Left lung (tissue), 14 donors: ENCODE measurements at places on chromosomes 7 and 10. TPM values are rescaled to one million over a fixed set of nuclear protein-coding genes. Genes with fewer than 3 reads are reported as not detected.

DNA sequence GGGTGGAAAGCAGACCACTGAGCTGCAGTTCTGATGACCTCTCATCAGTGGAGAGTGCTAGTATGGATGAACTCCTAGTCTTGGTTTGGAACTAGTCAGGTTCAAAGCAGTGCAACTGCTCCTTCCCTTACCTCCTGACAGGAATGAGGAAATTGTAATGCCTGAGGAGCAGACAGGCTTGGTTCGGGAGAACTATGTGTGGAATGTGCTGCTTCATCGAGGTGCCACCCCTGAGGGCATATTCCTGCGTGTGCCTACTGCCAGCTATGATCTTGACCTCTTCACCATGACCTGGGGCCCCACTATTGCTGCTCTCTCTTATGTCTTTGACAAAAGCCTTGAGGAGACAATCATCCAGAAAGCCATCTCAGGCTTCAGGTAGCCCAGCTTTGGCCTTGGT, 27.4 kb upstream of the NFKB2 start:
- no peaks in the 10 kb centered on the region for H3K27me3 ChIP-seq
- no peak for DNase-seq
- peaks cover 100% of the 10 kb centered on the region for H3K36me3 ChIP-seq
- no peaks in the 10 kb centered on the region for H3K4me1 ChIP-seq
- no peak overlapping the region for H3K27ac ChIP-seq

- H3K27me3 ChIP-seq = no peaks in the 10 kb centered on the region
- no peaks in the 10 kb centered on the region for H3K36me3 ChIP-seq
- no peak overlapping the region for H3K27ac ChIP-seq
- DNase-seq = no peak
- no peak overlapping the region for H3K4me3 ChIP-seq
Observed at GRCh38 chr10:114332301-114333192, 71.8 kb downstream of the AFAP1L2 start.

DNA sequence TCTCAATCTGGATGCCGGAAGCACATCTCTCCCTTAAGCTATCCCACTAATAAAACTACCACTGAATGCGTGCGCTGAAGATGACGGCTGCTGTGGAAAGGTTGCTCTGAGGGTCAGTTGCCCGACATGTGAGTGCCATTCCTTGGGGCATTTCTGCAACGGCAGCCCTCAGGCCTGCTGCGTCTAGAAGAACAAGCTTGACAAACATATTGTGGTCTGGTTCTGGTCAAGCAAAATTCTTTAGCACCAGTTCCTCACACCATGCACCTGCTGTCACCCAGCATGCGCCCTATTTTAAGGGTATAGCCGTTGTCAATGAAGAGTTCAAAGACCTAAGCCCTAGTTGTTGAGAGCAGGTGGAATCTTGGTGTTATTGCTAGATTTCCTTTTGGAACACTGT, 184.2 kb downstream of the SRPK2 start:
- no peak for DNase-seq
- H3K27ac ChIP-seq = no peak overlapping the region
- no peak overlapping the region for H3K4me3 ChIP-seq
- H3K36me3 ChIP-seq = no peaks in the 10 kb centered on the region
- H3K4me1 ChIP-seq = no peaks in the 10 kb centered on the region

- H3K4me3 ChIP-seq = no peak overlapping the region
- peaks cover under 1% of the 10 kb centered on the region for H3K4me1 ChIP-seq
- no peak for DNase-seq
- H3K27ac ChIP-seq = no peak overlapping the region
Observed at GRCh38 chr7:24877790-24878311, 102.1 kb downstream of the OSBPL3 start.

- no peak for DNase-seq
- no peaks in the 10 kb centered on the region for H3K36me3 ChIP-seq
- H3K4me1 ChIP-seq = no peaks in the 10 kb centered on the region
- no peaks in the 10 kb centered on the region for H3K27me3 ChIP-seq
- no peak overlapping the region for H3K27ac ChIP-seq
- no peak overlapping the region for H3K4me3 ChIP-seq
Observed at GRCh38 chr7:40200791-40201190, 66.0 kb downstream of the SUGCT start.

GRCh38 chr7:5694221-5694754, 87.2 kb downstream of the RNF216 start:
- no peaks in the 10 kb centered on the region for H3K27me3 ChIP-seq
- H3K4me3 ChIP-seq = peak overlapping the region; percentile 19
- DNase-seq = no peak
- H3K36me3 ChIP-seq = no peaks in the 10 kb centered on the region

GRCh38 chr7:118731854-118732253, 507.4 kb downstream of the ANKRD7 start:
- no peaks in the 10 kb centered on the region for H3K27me3 ChIP-seq
- no peak overlapping the region for H3K27ac ChIP-seq
- no peaks in the 10 kb centered on the region for H3K36me3 ChIP-seq
- no peaks in the 10 kb centered on the region for H3K4me1 ChIP-seq
- DNase-seq = no peak

DNA sequence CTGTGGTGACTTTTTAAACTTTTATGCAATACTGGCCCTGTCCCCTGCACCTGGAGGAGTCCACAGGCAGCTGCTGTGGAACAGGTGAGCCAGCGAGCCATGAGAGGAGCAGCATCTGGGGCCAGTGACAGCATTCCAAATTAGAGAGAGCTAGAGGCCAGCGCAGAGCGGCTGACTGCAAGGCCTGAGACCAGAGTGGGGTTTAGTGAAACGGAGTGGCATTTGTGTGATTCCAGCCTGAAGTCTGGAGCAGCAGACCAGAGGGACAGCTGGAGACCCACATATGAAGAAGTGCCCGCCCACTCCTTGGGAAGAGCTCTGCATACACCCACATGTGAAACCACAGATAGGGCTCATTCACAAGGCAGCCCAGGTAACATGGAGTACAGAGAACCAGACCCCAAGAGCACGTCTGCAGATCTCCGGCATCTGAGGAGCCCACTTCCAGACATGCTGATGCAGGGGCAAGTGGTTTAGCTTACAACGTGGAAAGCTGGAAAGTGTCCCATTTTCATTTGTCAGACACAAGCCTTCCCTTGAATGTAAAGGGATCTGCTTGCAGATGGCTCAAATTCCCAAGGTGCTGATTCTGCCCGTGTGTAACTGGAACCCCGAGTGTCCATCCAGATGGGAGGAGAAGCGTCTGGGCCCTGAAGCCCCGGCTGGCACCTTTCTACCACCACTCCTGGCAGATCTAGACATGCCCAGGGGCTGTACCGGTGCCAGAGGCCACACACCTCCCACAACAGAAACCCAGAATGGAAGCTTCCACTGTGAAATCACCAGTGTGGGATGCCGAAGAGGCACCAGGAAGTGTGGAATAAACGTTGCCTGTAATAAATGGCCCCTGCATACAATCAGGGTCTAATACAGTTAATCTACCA, 256.0 kb upstream of the TCERG1L start:
- H3K27ac ChIP-seq = no peak overlapping the region
- DNase-seq = no peak
- H3K27me3 ChIP-seq = peaks cover 4% of the 10 kb centered on the region
- H3K4me1 ChIP-seq = no peaks in the 10 kb centered on the region
- H3K4me3 ChIP-seq = no peak overlapping the region
- H3K36me3 ChIP-seq = no peaks in the 10 kb centered on the region

DNA sequence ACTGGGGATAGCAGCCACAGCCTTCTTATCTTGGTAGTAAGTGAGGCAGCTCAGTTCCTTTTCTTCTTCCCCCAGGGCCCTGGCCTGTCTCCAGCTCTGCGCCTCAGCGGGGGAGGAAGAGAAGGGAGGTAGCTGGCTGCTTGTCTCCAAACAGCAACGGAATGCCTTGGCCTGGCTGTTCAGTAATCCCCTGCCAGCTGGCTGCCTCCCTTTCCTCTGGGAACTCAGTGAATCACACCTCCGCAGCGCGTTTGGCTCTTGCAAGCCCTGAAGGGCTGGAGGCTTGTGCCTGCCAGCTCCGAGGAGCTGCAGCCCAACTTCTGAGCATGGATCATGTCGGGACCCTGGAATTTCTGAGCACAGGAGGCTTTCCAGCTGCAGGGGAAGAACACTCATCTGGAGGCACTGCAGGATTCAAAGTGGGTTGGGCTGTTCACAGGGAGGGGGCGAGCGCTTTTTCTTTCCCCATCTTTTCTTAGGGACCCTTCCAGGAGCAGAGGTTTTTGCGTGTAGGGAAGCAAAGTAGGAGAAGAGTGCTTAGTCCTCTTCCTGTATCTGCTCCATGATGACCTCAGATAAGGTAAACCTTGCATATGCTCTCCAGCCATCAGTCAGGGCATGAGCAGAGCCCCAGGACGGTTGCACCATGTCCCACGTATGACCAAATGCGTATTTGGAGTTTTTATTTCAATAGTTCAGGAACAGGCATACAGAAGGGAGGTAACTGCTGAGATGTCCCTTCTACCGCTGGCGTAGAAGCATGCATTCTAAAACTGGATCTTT, 253.2 kb upstream of the INHBA start:
- no peak overlapping the region for H3K4me3 ChIP-seq
- no peaks in the 10 kb centered on the region for H3K27me3 ChIP-seq
- H3K4me1 ChIP-seq = peaks cover 17% of the 10 kb centered on the region
- H3K27ac ChIP-seq = no peak overlapping the region

GRCh38 chr10:62796896-62797295, 7.6 kb upstream of the ADO start:
- no peaks in the 10 kb centered on the region for H3K27me3 ChIP-seq
- no peak overlapping the region for H3K27ac ChIP-seq
- H3K4me3 ChIP-seq = no peak overlapping the region

DNA sequence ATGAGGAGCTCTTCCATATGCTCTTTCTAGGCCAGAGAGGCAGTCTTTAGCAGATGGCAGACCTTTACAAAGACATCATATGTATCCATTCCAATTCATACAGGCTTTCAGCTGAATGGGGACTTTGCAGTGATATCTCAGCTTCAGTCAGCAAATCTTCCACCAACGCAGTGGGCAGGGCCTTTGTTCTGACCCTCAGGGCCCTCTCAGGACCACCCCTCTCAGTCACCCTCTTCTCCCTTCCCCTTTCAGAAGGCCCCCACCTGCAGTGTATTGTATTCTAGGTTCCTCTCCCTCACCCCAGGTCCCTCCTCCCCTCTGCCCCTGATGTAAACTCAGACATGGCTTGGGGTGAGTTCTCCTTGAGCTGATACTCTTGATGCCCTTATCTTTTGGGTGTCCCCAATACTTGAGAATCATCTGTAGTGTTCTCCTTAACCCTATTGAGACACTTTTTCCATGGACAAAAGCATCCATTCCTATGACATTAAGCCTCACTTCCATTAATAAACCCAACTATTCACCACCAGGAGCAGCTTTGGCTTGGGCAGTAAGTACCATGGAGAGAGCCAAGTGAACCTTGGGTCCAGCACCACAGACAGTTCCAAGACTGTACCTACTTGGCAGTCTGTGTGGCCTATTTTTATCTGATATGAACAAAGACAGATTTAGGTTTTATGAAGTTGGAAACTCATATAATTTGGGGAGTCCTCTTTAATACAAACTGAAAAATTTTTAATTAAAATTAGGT, 62.7 kb downstream of the ADCYAP1R1 start:
- H3K27ac ChIP-seq = no peak overlapping the region
- H3K4me3 ChIP-seq = no peak overlapping the region
- no peaks in the 10 kb centered on the region for H3K4me1 ChIP-seq
- H3K27me3 ChIP-seq = peaks cover 3% of the 10 kb centered on the region
- no peaks in the 10 kb centered on the region for H3K36me3 ChIP-seq

GRCh38 chr10:92844746-92845145, 3.6 kb upstream of the EXOC6 start:
- no peaks in the 10 kb centered on the region for H3K4me1 ChIP-seq
- DNase-seq = no peak
- no peaks in the 10 kb centered on the region for H3K36me3 ChIP-seq
- H3K4me3 ChIP-seq = no peak overlapping the region
- peak overlapping the region; percentile 91 for H3K27ac ChIP-seq

- H3K36me3 ChIP-seq = no peaks in the 10 kb centered on the region
- H3K27ac ChIP-seq = no peak overlapping the region
- no peaks in the 10 kb centered on the region for H3K27me3 ChIP-seq
- H3K4me1 ChIP-seq = no peaks in the 10 kb centered on the region
Observed at GRCh38 chr10:62390497-62391176, 16.5 kb downstream of the ZNF365 start.

DNA sequence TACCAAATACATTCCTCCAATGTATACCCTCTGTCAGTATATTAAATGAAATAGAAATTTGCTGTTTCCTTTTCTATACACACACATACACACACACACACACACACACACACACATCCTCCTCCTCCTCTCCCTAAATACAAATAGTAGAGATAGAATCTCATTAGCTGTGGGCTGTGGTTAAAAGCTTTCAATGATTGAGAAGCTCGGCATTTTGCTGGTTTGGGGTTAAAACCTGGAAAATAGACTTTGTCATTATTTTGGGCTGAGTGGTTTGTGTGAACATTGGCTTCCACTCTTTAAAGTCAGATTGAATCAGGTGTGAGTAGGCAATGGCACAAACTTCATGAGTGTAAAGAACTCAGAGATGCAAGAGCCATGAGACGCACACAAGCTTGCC, 596.0 kb downstream of the XPNPEP1 start:
- no peaks in the 10 kb centered on the region for H3K36me3 ChIP-seq
- H3K4me1 ChIP-seq = no peaks in the 10 kb centered on the region
- H3K27ac ChIP-seq = no peak overlapping the region
- DNase-seq = no peak
- no peak overlapping the region for H3K4me3 ChIP-seq
- H3K27me3 ChIP-seq = no peaks in the 10 kb centered on the region

GRCh38 chr7:114104035-114104434, 185.2 kb upstream of the PPP1R3A start:
- no peak overlapping the region for H3K27ac ChIP-seq
- H3K4me3 ChIP-seq = no peak overlapping the region
- H3K27me3 ChIP-seq = no peaks in the 10 kb centered on the region
- DNase-seq = no peak
- H3K4me1 ChIP-seq = no peaks in the 10 kb centered on the region
- H3K36me3 ChIP-seq = no peaks in the 10 kb centered on the region

DNA sequence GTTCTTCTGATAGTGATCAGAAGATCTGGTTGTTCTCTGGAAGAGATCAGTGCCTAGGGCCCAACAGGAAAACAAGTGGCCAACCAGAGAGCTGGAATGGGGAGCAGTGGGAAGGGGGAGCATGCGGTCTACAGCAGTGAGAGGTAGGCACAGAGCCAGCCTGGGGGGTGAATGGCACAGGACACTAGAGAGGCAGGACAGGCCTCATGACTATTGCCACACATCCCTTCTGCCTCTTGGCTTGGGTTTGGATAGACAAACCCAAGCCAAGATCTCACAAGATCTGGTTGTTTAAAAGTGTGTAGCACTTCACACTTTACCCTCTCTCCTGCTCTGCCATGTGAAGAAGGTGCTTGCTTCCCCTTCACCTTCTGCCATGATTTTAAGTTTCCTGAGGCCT, 224.4 kb downstream of the ARHGAP12 start:
- no peak overlapping the region for H3K4me3 ChIP-seq
- no peak for DNase-seq
- no peaks in the 10 kb centered on the region for H3K36me3 ChIP-seq
- no peaks in the 10 kb centered on the region for H3K27me3 ChIP-seq
- H3K4me1 ChIP-seq = peaks cover 93% of the 10 kb centered on the region

- DNase-seq = no peak
- no peak overlapping the region for H3K4me3 ChIP-seq
- no peaks in the 10 kb centered on the region for H3K27me3 ChIP-seq
Observed at GRCh38 chr10:18523025-18523424, 128.4 kb downstream of the NSUN6 start.

GRCh38 chr7:66119245-66119850, 4.7 kb downstream of the CRCP start:
- H3K36me3 ChIP-seq = no peaks in the 10 kb centered on the region
- H3K4me3 ChIP-seq = no peak overlapping the region
- peaks cover 14% of the 10 kb centered on the region for H3K4me1 ChIP-seq
- no peak overlapping the region for H3K27ac ChIP-seq
- no peaks in the 10 kb centered on the region for H3K27me3 ChIP-seq

Gene LRRC4
- polyA plus RNA-seq = 13.9 TPM

Gene KIF11
- 25.4 TPM for polyA plus RNA-seq

Gene AASS
- polyA plus RNA-seq = 64.1 TPM

Gene STEAP1
- polyA plus RNA-seq = 2.3 TPM

Gene SYT15B
- polyA plus RNA-seq = 4.8 TPM

Gene MSMB
- not detected for polyA plus RNA-seq

Gene STOX1
- 5.1 TPM for polyA plus RNA-seq

Gene H2BK1
- polyA plus RNA-seq = not detected
